ENCODE measurements at places on chromosomes 12 and 14.

- no peak for DNase-seq
These were observed 70.1 kb upstream of the HIF1A start for GRCh38 chr14:61625165-61625564.

DNA sequence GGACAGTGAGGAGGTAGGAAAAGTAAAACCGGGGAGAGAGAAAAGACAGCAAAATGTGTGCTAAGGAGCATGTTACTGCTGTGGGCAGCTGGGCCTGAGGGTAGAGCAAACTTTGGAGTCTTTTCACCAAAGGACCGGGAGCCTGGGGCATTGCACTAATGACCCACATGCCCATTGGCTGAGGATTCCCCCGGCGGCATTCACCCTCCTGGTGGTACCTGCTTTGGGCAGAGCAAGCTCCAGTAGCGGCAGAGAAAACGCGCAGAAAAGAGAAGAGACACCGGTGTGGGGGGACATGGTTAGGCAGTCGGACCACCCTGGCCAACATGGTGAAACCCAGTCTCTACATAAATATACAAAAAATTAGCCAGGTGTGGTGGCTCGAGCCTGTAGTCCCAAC, 83.4 kb upstream of the ESRRB start:
- no peak for DNase-seq

DNA sequence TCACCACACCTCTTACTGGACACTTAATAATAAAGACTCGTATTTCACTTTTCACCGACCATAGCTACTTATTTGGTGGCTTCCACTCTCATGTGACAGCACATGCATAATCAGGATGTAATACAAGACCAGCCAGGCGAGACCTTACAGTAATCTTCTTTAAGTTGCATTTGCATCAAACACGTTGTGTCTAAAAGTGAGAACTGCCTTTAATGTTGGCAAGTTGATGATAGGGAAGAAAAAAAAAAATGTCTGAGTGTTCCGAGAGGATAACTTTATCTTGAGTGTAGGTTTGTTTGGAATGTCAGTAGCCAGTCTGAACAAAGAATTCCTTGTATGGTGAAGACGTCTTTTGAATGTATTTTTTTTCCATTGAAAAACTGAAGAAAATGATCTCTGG, 440.4 kb downstream of the ADAMTS20 start:
- DNase-seq: no peak

DNA sequence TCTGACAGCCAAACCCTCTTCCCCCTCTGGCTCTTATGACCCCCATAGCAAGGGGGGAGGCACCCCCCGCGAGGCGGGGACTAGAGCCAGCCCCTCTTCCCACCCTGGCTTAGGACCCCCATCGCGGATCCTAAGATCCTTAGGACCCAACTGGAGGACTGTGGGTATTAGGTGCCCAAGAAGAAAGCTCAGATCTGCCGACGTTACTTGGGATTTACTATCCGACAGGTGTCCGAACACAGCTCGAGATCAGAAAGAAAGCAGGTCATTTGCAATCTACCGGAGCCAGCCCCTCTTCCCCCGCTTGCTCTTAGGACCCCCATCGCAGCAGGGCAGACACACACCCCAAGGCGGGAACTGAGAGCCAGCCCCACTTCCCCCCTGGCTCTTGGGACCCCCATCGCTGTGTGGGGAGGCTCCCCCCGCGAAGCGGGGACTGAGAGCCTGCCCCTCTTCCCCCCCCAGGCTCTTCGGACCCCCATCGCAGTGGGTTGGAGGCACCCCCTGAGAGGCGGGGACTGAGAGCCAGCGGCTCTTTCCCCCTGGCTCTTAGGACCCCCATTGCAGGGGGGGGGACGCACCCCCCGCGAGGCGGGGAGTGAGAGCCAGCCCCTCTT, 46.8 kb downstream of the DDX11 start:
- DNase-seq: no peak

DNA sequence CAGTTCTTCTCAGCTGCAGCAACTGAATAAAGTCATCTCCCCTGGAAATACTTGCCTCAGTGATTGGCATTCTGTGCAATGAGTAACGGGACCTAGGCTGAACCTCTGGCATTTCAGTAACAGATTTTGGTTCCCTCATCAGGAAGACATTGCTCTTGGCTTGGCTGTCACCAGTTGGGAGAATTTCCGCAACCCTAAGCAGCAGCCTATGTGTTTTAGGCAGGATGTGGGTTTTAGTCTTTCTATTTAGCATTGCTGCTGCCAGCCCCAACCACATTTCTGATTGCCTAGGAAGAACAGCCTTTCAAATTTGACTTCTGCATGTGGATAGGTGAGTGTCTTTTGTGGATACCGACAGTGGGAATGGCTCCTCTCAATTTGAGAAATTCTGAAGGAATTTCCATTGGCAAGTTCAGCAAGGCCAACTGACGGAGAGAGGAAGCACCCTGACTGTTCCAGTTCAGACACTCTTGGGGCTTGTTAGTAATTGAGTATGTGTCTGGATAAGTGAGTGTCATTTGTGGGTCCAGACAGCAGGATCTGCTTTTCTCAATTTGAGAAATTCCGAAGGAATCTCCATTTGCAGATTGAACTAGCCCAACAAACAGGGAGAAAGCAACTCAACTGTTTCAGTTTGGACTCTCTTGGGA, 19.0 kb upstream of the CLEC2A start:
- no peak for DNase-seq

GRCh38 chr12:68285541-68285940, 32.1 kb upstream of the IL22 start:
- no peak for DNase-seq

GRCh38 chr12:3073438-3074250, 3.5 kb upstream of the TSPAN9 start:
- peak; percentile 85 for DNase-seq

DNA sequence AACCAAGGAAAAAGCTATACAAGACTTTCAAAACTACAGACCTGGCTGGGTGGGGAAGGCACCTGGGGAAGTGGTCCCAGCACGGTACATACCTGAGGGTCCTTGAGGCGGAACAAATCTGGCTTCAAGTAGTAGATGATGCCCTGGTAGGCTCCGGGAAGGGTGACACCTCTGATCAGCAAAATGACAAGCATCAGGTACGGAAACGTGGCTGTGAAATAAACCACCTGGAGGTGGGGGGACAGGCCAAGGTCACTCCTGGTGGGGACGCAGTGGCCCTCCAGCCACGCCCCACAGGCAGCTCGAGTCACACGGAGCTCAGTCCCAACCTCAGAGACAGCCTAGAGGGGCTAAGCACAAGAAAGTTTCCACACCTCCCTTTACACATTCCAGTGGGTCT, 15.3 kb downstream of the SLC6A12 start:
- no peak for DNase-seq

DNA sequence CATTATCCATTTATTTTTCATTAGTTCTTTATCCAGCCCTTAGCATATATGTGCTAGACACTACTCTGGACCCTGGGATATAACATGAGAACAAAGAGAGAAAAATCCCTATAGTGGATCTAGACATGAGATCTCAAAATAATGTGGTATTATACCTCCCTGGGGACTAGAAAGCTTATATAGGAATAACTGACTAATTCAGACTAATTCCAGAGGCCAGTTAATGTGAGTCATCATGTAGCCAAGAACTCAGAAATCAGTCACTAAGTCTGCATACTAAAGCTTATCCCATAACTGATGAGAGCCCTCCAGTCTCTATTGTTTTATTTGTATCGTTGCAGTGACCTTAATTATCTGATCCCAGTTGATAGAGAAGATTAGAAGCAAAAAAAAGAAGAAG, 267.1 kb upstream of the RGS6 start:
- DNase-seq: no peak

DNA sequence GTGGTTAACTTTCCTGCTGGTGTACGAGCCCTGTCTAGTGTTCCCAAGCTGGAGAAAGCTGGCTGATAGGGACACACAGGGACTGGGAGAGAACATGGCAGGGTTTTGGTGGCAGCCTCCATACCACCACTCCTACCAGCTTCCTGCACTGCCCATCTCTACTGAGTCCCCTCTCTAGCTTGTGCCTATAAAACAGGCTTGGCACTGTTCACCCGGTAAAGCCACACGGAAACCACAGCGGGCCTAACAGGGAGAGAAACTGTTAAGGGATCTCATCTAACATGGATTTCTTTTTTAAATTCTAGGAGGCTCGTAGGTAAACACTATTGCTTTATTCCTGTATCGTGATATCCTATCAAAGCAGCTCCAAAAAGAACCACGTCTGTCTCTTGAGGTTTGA, 204.7 kb downstream of the TTC7B start:
- DNase-seq: no peak

- DNase-seq: peak; percentile 96
These were observed 20.0 kb downstream of the BORCS5 start for GRCh38 chr12:12376646-12377448.

DNA sequence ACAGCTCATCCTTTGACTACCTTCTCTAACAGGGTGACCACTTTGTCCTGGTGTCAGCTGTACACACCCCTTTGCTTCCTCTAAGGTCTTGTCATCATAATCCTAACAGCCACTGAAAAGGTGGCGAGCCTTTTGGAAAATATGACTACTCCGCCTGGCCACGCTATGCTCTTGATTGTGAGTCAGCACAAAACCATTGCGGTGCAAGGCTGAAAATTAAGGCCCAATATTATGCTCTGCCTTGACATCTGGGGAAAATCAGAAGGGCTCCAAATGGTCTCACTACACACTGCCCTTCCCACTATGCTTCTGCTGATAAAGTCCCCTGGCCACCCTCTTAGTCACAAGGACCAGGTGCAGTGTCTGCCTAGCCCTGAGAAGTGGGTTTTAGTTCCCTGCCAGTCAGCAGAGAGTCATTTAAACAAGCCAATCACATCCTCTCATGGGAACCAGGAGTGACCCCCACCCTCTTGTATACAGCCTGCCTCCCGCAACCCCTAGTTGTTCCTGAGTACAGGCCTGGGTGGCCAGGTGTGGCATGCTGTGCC, 34.3 kb downstream of the FGD6 start:
- DNase-seq: no peak

- no peak for DNase-seq
These were observed 54.7 kb upstream of the GTF2A1 start for GRCh38 chr14:81275305-81276072.

DNA sequence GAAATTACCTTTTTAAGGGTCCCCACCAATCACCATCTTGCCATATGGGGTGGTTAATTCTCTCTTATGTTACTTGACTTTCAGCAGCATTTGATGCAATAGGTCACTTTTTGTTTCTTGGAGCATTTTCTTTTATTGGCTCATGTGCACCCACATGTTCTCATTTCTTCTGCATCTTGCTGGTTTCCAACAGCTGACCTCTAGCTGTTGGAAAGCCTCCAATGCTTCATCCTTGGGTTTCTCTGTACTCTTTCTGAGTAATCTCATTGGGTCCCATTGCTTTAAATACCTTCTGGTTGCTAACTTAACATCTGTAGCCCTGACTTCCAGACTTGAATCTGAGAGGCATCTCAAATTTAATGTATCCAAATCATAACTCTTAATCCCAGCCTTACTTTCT, 116.8 kb downstream of the CRADD start:
- no peak for DNase-seq

DNA sequence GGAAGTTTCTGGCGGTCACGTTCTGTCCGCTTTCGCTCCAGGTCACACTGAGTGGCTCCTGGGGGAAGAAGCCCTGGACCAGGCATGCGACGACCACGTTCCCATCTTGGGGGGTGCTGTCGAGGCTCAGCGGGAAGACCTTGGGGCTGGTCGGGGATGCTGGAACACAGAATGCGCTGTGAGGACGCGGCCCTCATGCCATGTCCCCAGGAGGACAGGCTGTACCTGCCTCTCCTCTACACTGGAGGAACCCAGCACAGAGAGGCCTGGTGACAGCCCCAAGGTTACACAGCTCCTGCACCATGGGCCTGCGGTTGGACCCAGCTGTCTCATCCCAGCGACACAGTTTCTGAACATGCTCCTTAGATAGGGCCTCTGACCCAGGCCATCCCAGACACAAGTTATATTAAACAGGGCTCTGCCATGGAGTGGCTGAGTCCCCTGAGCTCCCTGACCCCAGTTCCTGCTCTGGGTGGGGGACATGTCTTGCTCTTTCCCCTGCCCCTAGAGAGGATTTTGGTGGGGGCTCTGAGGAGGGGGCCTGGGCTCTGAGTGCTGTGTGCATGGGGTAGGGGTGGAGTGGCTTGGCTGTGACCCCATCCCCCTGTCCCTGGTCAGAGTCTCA, 62.0 kb downstream of the TMEM121 start:
- DNase-seq: no peak

DNA sequence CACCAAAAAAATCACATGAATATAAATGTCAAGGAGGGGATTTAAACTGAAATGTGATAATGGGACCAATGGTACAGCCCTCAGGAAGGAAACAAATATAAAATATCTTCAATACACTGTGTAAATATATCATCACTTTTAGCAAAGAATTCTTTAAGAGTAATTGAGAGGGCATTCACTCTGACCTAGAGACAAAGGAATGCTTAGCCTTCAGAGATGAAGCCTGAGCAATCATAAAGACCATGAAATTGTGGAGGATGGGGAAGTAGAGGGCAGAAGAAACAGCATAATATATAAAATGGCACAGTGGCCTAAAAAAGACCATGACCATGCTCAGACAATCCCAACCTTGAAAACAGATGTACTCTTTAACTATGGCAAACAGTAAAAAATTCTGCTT, 20.4 kb downstream of the YAF2 start:
- DNase-seq: no peak

- no peak for DNase-seq
These were observed 118.8 kb upstream of the PLEKHA5 start for GRCh38 chr12:19010726-19011125.

DNA sequence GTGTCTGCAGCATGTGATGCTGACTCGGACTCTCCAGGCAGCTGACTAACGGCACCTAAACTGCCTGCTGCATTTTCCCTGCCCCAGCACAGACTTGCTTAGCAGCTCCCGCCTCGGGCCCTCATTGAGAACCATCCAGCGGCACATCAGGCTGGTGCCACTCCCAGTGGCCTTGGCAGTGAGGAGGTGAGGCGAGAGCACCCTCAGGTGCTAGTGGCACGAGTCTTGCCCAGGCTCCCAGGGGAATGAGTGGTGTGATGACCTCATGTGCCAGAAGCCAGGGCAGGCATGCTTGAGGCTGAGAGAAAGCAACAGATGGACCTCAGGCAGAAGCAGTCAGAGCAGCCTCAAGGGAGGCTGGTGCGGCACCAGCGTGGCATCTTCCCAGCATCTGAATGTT, 60.2 kb downstream of the PRKCH start:
- peak; percentile 42 for DNase-seq

- DNase-seq: no peak
These were observed 40.9 kb upstream of the EAPP start for GRCh38 chr14:34580381-34580780.

DNA sequence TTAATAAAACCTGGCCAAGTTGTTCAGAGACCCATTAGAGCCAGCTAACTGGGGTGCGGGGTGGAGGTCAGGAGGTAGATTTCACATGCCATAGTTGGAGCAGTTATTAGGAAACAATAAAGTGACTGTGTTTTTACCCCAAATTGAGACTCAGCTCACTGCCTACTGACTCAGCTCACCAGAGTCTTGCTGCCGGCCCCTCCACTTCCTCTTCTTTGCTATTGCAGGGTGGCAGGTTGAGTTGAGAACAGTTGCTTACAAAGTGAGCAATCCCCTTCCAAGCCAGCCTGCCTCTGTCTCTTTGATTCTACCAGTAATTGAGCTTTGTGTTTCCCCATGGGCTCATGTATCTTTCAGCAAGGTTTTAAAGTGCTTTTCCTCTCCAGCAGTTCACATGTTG, 12.9 kb downstream of the ST8SIA1 start:
- DNase-seq: no peak

GRCh38 chr12:114136631-114137030, 170.5 kb upstream of the RBM19 start:
- DNase-seq: no peak

GRCh38 chr12:52246720-52247621, 13.9 kb downstream of the KRT7 start:
- DNase-seq: peak; percentile 44

- DNase-seq: no peak
These were observed 6.1 kb upstream of the CD9 start for GRCh38 chr12:6193853-6194815.

Data from NCI-H1694 treated with DMSO at 0.1 percent for 48 hours (cell line).